ENCODE measurements at places on chromosomes 2 and 18. TPM values are rescaled to one million over a fixed set of nuclear protein-coding genes. Genes with fewer than 3 reads are reported as not detected.

PKDCC gene
- 8.0 TPM for total RNA-seq

TEKT4 gene
- not detected for total RNA-seq

GREB1L gene
- total RNA-seq: 6.5 TPM

TUBA3E gene
- not detected for total RNA-seq

SERTAD2 gene
- total RNA-seq: 30.9 TPM

RAX gene
- total RNA-seq: 0.07 TPM

WDSUB1 gene
- 2.8 TPM for total RNA-seq

ASB18 gene
- not detected for total RNA-seq

AQP12A gene
- total RNA-seq: not detected

Measured in lower leg skin (tissue), 4 donors.